ENCODE measurements at places on chromosomes 4 and X. TPM values are rescaled to one million over a fixed set of nuclear protein-coding genes. Genes with fewer than 3 reads are reported as not detected.
A peak's percentile ranks its signal among the peaks of the same experiment; 100 is the strongest.

- DNase-seq, result no peak
These were observed 20.1 kb downstream of the IGFBP7 start for GRCh38 chr4:57090079-57090478.

DNA sequence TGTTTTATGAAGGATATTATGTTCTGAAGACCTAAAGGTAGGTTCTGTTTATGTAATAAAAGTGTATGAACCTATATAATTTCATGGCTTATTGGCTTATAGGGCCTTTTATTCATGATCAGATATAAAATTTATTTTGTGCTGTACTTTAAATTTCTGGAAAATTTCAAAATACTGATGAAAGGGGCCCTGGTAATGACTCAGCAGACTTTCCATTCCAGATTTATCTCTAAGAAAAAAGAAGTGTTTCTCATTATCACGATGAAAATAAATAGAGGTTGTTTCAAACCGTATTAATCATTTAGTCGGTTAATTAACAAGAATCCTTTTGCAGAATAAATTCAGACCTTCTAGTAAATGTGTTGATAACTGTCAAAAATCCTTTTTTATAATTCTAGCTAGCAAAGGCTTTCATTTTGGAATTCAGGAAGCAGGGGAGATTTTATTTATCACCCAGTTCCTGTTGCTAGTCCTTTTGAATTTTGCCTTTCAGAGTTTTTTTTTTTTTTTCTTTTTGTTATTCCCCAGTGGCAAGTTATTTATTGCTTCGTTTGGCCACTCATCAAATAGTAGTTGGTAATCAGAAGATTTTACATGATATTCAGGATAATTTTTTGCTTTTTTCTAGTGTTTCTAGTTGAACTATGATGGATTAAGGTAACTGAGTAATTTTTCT is 5.4 kb upstream of the TAPT1 start:
- DNase-seq, result no peak

DNA sequence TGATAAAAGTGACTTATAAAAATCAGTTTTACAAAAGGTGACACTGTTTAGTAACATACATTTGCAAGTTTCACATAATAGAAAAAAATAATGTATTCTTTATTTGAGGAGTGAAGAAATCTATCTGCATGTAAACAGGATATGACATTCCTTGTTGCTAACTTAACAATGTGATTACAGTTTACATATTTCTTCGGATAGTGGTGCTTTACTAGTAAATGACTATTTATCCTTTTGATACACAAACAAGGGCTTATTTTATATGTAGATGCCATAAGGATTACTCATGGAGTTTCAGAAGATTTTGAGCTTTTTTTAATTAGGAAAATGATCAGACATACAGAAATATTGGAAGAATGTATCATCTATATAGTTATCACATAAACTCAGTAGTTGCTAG is 126.5 kb downstream of the SLIT2 start:
- DNase-seq, result no peak

Gene VEGFC
- polyA plus RNA-seq, result 18.5 TPM

DNA sequence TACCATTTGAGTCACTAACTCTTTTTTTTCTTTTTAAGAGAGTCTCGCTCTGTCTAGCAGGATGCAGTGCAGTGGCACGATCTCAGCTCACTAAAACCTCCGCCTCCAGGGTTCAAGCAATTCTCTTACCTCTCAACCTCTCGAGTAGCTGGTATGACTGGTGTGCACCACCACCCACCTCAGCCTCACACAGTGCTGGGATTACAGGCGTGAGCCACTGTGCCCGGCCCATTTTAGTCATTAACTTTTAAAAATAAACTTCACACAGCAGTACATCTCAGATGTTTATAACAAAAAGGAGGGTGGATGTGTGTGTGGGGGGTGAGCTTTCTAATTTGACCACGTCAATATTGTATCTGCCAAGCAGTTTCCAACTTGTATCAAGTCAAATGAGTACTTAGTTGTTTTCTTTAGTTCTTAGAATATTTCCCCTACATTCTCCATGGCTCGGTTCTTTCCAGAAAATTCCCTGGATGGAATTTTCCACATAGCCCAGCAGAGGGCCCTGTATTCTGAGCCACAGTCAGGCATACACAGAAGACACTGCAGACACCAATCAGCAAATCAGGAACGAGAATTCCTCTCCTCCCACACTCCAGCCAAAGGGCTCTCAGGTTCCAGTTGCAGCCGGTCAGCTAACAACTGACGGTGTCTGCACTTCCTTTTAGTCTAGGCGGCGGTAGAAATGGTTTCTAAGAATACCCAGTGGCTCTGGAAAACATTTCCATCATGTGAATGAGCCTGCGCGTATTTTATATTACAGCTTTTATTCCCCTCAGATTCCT is 20.1 kb upstream of the ARAF start:
- peak; percentile 73 for DNase-seq

GRCh38 chr4:4560136-4560535 is 18.3 kb upstream of the STX18 start:
- DNase-seq, result no peak

Gene ATOH1
- not detected for polyA plus RNA-seq

DNA sequence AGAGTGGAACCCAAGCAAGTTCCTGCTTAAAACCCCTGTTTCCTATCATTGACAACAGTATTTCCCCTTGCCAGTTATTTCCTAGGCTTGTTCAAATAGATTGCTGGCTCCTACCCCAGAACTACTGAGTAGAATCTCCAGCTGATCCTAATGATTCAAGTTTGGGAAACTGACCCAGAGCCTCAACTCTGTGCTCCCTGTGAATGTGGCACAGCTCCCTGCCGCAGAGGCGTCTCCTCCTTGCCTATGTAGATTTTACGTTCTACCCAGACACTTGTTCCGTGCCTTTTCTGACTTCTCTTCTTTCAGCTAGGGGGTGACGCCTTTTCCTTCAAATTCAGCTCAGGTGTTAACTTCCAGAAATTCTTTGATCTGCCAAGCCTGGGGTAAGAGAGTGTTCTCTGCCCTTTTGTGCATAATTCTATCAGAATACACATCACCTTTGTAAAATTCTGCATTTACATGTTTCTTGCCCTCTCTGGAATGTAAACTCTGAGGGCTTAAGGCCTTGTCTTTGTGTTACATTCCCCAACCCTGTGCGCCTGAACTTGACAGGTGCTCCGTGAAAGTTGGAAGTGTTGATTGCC is 4.4 kb downstream of the LSM6 start:
- no peak for DNase-seq

Gene SPANXD
- polyA plus RNA-seq, result not detected

DNA sequence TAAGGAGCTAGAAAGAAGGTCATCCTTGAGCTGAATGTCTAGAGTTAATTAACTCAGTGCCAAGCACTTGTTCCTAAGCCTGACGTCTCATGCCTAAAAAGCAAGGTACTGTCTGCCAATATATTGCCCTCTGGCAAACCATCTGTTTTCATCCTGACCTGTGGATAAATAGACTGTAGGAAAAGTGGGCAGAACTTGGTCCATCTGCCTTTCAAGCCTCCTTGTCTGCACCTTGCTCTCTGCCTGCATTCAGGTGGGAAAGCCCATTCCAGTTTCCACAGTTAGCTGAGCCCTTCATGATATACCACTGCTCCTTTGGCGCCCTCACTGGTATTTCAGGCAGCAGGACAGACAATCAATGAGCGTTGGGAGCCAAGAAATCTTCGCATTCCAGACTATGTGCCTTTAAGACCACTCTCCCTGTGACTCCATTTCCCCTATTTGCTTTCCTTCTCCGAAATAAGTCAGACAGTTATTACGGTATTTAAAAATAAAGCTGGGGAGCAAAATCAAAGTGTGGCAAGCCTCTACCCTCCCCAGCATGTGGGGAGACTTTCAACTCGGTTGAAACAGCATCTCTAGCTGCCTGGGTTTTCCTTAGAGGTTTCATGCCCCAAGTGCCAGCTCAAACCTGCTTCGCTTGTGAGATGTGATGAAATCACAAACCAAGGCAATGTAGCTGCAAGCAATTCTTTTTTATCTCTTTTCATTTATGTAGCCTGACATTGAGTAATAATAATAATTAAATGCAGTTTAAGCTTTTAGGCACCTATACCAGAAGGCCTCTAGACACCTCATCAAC is 2.5 kb upstream of the CCDC149 start:
- DNase-seq, result no peak

- no peak for DNase-seq
These were observed 111.7 kb downstream of the SYNPO2 start for GRCh38 chr4:119000400-119000799.

- no peak for DNase-seq
These were observed 57.6 kb downstream of the UGT2B11 start for GRCh38 chr4:69156913-69157312.

DNA sequence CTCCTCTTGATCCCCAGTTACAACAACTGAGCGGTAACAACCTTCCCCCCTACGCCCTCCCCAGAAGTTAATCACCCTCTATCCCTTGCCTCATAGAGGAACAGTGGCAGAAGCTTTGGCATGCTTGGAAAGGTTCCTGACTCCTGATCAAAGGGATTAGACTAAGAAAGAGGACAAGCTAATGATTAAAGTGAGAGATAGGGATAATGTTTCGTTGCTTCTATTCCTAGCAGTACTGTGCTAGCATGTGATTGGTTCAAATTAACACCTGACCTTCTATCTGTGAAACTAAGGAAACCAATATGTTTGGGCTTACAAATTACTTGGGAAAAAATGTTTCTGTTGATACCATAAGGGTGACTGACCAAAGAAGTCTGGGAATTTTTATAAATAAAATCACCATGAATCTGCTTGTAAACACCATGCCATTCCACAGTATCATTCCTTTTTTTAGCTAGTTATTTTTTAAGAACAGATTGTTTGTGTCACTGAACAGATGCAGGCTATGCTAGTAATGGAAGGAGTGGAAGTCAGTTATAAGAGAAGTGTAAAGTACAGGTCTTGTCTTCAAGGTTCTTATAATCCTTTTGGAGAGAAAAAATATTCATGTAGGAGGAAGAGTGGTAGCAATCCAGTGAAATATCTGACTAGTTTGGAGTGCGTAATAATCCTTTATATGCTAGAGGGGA is 11.3 kb upstream of the ATP1B4 start:
- no peak for DNase-seq

Gene MTMR8
- polyA plus RNA-seq, result 1.4 TPM

DNA sequence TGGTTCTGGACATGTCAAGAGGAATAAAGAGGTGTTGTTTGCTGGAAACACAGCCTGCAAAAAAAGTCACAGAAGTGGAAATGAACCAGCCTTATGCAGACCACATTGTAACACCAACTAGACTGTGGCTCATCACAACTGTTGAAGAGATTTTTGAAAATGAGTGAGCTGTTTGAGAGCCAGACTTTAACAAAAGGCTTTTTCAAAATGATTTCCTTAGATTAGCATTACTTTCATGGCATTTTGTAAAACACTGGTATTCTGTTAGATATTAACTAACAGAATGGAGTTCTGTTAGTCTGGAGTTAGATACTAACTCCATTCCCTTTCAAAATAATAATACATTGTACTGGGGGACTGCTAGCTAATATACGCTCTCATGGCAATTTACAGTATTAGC is 60.6 kb upstream of the GABRA2 start:
- DNase-seq, result no peak

GRCh38 chrX:112834031-112834845 is 6.4 kb downstream of the AMOT start:
- DNase-seq, result no peak

GRCh38 chr4:18676526-18676915 is 655.0 kb upstream of the LCORL start:
- no peak for DNase-seq

Gene CXCL10
- 5.1 TPM for polyA plus RNA-seq

Gene DMD
- 17.3 TPM for polyA plus RNA-seq

- DNase-seq, result no peak
These were observed 471.1 kb downstream of the GBA3 start for GRCh38 chr4:23163647-23164436.

DNA sequence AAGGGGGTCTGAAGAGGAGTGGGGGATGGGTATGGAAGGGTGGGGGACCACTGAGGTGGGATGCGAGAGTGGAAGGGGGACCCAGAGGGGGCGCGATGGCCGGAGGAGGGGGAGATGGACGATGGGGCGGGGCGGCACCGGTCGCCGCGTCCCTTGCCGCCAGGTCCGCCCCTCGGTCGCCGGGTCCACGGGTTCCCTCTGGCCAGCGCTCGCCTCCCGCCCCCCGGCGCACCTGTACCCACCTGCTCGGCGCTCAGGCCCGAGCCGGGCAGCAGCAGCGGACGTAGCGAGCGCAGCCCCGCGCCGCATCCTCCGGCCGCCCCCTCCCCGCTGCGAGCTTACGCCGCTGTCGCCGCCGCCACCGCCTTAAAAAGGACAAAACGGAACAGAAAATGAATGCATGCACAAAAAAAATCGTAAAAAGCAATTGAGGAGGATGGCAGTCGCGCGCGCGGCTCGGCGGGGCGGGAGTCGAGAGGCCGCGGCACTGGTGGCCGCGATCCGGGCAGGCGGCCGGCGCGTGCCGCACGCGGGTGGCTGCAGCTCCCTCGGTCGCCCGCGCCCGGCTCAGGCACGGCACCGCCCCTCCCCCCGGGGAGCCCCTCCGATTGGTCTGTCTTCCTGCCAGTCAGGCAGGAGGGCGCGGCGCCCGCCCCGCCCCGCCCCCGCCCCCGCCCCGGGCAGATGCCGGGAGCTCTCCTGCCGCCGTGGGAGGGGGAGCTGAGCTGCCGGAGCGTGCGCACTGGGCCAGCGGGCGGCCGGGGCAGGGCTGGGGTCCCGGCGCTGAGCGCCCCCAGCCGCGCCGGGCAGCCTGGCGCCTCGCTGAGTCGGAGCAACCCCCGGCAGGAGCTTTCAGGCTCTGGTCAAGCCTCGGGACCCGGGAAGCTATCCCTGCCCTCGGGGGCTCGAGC is at the start of gene JAKMIP1:
TSS of gene JAKMIP1 (minus strand) at position 539 of the 911 bp plus-strand sequence. CDS start 87,699 bp downstream, outside the sequence.
- DNase-seq, result peak; percentile 64

Gene PCYT1B
- polyA plus RNA-seq, result 2.9 TPM

Gene SLC9B1
- polyA plus RNA-seq, result 3.4 TPM

- DNase-seq, result no peak
These were observed 25.9 kb upstream of the FGFR3 start for GRCh38 chr4:1767061-1767769.

Gene GPR78
- polyA plus RNA-seq, result 0.40 TPM
